ENCODE measurements at places on chromosomes 2 and 18.
A peak's percentile ranks its signal among the peaks of the same experiment; 100 is the strongest.

GRCh38 chr2:74096052-74096451 lies 51.7 kb downstream of the BOLA3 start:
- ATAC-seq: no peak

DNA sequence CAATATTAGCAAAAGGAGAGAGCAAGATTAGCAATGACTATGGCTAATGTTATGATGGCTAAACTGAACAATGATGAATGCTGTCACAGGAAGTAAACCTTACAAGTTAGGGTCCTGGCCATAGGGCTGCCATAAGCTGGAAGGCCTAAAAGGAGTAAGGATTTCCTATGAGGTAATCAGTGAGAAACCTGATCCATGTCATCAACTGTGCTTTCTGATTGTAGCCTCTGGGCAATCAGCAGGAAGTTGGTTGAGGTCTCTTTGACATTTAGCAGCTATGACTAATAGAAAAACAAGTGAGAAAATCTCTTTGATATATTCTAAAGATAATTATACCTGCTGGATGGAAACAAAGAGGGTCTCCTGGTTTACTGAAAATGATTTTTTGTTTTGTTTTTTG lies 193.0 kb downstream of the RAB3GAP1 start:
- ATAC-seq: peak; percentile 92

- ATAC-seq: no peak
Measured at GRCh38 chr2:165227571-165227970, 11.6 kb upstream of the SCN2A start.

GRCh38 chr2:106531676-106532214 lies 44.6 kb downstream of the CD8B2 start:
- no peak for ATAC-seq

GRCh38 chr2:100954044-100954420 lies 48.1 kb upstream of the RPL31 start:
- no peak for ATAC-seq

- ATAC-seq: no peak
Measured at GRCh38 chr2:233480490-233481202, 85.9 kb downstream of the USP40 start.

DNA sequence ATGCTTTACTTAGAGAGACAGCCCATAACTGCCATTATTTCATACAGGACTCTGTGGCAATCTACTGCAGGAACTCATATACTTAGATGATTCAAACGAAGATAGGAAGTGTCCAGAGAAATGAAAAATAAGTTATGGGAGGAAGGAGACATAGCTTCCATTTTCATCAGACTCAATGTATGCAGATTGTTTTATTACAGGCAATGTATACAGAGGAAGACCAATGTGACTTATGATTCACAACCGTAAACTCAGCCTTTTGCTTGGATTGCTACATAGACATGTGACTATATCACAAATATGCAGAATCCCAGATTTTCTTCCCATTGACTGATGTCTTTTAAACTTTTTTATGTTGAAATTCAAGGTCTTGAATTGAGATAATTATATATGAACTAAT lies 793.4 kb downstream of the SATB2 start:
- no peak for ATAC-seq

GRCh38 chr2:14428056-14428455 lies 204.5 kb upstream of the LRATD1 start:
- no peak for ATAC-seq

DNA sequence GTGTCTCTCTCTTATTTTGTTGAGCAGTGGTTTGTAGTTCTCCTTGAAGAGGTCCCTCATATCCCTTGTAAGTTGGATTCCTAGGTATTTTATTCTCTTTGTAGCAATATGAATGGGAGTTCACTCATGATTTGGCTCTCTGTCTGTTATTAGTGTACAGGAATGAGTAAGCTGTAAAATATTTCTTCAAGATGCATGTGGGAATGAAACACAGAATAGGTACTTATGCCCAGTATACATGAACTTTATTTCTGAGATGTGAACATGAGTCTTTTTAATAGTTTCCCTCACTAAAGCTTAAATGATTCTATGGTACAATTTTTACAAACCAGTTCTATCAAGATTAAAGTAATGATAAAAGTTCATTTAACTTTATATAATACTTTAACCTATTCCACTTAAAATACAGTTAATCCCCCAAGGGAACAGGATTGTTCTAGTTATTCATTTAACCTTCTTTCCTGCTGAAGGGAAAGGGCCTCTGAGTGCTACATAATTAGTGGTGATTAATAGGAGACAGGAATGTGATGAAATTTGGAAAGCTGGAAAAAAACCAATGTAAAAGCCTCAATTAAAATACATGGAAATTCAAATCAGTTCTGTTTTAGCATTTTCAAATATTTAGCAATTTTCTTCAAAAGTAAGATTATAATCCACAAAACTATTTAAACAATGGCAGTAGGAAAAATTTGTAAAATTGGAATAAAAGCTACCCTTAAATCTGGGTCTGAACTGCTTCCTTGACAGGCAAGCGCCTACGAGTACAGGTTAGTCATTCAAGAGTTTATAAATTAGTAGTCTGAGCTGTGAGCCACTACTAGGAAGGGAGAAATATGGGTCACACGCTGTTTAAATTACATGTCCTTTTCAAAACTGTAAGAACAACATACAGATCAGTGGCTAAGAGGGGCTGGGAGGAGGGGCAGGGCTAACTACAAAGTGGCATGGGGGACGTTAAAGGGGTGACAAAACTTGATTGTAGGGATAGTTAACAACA lies 28.9 kb downstream of the SPIRE1 start:
- no peak for ATAC-seq

- ATAC-seq: no peak
Measured at GRCh38 chr18:7870855-7871254, 303.7 kb downstream of the PTPRM start.

GRCh38 chr2:53403792-53404413 lies 363.7 kb upstream of the CHAC2 start:
- ATAC-seq: no peak

DNA sequence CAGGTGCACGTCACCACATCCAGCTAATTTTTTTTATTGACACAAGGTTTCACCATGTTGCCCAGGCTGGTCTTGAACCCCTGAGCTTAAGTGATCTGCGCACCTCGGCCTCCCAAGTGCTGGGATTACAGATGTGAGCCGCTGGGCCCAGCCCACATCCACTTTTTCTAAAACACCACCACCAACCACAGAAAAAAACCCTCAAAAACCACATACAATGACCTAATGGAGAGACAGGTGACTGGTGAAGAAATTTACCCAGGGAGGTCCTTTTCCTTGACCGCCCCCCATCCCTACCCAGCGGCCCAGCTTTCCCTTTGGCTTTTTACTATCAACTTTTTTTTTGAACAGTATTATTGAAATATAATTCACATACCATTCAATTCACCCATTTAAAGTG lies 47.9 kb downstream of the CACNB4 start:
- ATAC-seq: no peak

DNA sequence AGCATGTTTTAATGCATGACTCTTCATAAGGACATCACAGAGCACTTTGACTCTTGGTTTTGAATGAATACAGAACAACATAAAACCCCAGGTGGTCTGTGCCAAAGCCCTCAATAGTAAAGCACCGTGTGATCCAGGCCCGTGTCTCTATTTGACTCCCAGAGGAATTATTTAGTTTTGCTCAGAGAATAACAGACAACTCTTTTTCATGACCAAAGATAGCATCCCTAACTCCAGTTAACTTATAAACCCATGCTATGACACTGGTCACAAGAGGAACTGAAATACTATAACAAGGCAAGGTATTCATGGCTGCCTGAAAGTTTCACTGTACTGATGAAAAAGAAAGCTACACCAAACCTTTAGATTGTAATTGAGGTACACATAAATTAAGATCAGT lies 128.4 kb downstream of the IKZF2 start:
- ATAC-seq: peak; percentile 11

- ATAC-seq: no peak
Measured at GRCh38 chr2:18566145-18566769, 5.8 kb upstream of the RDH14 start.

- peak; percentile 27 for ATAC-seq
Measured at GRCh38 chr2:148048475-148049221, 27.8 kb downstream of the MBD5 start.

- no peak for ATAC-seq
Measured at GRCh38 chr2:197700960-197701359, 4.2 kb upstream of the MARS2 start.

DNA sequence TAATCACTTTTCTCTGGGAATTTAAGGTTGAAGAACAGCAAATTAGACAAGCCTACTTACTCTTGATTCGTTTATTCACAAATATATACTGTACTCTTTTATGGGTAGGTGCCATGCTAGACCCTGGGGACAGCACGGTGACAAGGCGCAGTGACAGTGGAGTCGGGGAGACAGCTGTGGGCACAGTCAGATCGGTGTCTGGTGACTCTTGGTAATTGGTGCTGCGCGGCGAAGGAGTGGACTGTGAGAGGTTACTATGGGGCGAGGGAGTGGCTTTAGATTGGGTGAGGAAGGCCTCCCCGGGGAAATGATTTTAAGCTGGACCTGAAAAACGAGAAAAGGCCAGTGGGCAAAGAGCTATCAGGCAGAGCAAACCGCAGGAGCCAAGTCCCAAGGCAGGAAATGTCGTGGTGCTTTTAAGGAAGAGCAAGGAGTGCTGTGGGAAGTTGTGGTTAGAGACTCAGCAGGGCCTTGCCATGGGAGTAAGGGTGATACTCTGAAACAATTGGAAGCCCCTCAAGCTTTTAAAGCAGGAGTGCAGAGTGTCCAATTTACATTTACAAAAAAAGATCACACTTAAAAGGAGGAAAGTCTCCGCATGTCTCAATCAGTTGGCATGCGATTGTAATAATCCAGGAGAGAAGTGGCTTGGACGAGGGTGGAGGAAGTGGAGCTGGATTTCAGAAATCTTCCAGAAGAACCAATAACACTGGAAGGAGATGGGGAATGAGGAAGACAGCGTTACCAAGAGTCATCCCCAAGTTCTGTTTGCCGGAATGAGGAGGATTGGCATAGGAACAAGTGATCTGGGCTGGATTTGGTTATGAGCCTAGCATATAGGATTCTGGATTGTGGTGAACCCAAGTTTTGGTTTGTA lies 36.1 kb upstream of the TXNDC2 start:
- ATAC-seq: no peak

DNA sequence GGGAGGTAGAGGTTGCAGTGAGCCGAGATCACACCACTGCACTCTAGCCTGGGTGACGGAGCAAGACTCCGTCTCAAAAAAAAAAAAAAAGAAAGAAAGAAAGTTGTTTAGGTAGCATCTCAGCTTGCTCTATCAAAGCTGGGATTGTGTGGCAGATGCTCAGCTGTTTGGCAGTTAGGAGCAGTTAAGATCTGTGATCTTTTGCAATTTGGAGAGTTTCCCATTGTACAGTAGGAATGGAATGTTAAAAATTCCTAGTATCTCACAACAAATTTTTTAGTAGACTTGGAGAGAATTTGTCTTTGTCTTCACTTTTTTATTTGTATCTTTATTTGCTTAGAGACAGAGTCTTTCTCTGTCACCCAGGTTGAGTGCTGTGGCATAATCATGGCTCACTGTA lies 122.9 kb upstream of the UNC80 start:
- no peak for ATAC-seq

GRCh38 chr2:127650785-127651380 lies 4.9 kb downstream of the GPR17 start:
- ATAC-seq: no peak

- no peak for ATAC-seq
Measured at GRCh38 chr2:164560181-164560792, 61.0 kb downstream of the GRB14 start.

DNA sequence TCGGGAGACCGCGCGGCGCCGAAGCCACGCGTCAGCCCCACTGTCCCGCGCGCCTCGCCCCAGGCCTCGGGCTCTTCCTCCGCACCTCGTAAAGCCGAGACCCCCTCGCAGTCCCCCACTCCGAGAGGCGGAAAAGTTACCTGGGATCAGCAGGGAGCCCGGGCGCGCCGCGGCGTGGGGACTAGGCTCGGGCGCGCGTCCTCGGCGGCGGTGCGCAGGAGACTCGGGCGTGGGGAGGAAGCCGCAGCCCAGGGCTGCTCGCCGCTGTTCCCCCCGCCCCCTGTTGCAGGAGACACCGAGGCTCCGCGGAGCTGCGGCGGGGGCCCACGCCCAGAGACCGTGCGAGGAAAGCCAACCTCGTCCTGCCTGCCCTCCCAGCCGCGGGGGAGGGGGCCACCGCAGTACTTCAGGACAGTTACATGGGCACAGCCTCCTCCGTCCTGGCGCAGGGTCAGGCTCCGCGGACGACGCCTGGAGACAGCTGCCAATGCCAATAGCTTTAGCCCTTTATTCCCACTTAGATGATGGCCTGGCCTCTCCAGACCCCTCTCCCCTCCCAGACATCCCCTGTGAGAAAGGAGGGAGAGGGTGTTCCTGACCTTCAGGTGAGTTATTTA lies at the start of gene EPB41L3:
Gene EPB41L3 (minus strand): TSS at position 225 of the 617 bp plus-strand sequence. CDS start 54,814 bp downstream, outside the sequence.
- no peak for ATAC-seq

- peak; percentile 71 for ATAC-seq
Measured at GRCh38 chr2:705971-706511, 28.8 kb upstream of the TMEM18 start.

DNA sequence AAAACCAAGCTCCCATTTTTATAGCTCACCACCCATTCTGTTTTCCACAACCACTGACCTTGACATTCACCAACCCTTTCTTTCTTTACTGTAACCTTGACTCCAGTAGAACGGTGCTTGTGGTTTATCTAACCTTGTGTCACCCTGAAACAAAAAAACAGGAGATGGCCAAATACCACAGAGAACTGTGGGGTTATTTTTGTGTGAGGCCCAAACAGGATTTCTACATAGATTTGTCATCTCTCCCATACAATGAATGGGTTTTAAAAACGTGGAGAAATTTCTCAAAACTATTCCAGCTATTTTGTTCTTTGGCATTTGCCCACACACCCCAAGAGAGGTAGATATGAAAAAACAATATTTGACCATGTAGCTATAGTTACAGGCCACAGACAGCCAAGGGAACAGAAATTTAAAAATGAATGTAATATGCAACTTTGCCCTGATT lies 231.3 kb upstream of the TANK start:
- ATAC-seq: no peak

- no peak for ATAC-seq
Measured at GRCh38 chr2:190468814-190469569, 60.8 kb downstream of the MFSD6 start.

GRCh38 chr2:65045651-65046050 lies 10.6 kb upstream of the CEP68 start:
- ATAC-seq: no peak

All from activated CD4-positive, CD25-positive, alpha-beta regulatory T cell treated with anti-CD3 and anti-CD28 coated beads, Interleukin-2, amount 50 U/mL, for 24 hours (primary cell).